ENCODE measurements at places on chromosomes 1 and 21.
A peak's percentile ranks its signal among the peaks of the same experiment; 100 is the strongest.

- no peak for DNase-seq
Observed at GRCh38 chr1:11098931-11099309, 749 bp downstream of the EXOSC10 start.

GRCh38 chr1:115331558-115332331 lies 6.3 kb downstream of the NGF start:
- no peak for DNase-seq

GRCh38 chr1:154327466-154328317 lies 2.4 kb downstream of the ATP8B2 start:
- peak; percentile 45 for DNase-seq

GRCh38 chr1:9842781-9843575 lies 19.2 kb upstream of the CLSTN1 start:
- no peak for DNase-seq

- no peak for DNase-seq
Observed at GRCh38 chr1:34612091-34612827, 142.6 kb upstream of the GJB5 start.

DNA sequence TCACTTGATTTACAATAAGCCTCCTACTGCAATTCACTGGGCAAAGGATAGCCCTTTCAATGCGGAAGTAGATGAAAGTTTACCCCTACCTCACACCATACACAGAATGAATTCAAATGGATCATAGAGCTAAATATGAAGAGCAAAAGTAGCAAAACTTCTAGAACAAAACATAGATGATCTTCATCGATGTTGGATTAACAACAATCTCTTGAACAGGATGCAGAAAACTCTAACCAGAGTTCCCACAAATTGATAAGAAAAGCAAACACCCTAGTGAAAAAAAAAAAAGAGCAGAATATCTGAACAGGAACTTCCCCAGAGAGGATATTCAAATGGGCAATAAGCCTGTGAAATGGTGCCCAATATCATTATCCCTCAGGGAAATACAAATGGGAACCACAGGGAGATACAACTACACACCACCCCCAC lies 1.9 kb upstream of the UBASH3A start:
- no peak for DNase-seq

DNA sequence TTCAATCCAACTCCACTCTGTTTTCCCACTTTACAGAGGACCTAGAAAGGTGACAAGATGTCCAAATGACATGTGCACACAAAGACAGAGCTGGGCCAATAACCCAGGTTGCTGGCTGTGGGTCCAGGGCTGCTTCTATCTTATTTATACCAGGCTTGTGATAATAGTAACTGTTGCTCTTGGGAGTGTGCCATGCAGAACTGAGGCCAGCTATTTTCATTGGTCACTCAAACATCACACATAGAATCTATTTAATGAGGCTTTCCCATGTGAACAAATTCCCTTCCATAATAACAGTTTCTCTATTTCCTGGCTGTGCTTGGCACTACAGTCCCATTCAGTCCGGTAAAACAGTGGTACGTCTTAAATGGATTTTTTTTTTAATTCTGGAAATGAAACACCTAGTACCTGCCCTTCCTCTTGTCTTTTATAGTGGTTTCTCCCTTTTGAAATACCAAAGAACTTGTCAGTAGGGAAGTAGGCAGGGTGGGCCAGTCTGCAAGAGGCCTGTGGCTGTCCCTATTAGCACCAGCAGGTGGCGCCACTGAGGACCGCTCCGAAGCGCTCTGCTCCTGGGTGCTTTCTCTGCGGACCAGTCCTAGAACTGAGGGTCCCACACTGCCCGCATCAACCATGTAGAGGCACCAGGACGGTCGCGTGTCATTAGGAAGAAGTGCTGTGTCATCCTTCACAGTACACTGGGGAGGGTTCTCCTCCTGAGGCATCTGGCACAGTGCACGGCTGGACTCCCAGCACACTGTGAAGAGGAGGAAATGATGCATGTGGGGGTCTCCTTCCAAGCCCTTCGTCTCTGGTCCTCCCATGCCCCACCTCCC lies 52.1 kb downstream of the GPR161 start:
- peak; percentile 42 for DNase-seq

- no peak for DNase-seq
Observed at GRCh38 chr1:180611016-180611930, 20.5 kb upstream of the XPR1 start.

- no peak for DNase-seq
Observed at GRCh38 chr21:8991968-8992621, 1529.3 kb upstream of the TPTE start.

GRCh38 chr1:9816199-9816598 lies 7.6 kb downstream of the CLSTN1 start:
- no peak for DNase-seq

Data from CD4-positive, alpha-beta memory T cell (primary cell).